ENCODE measurements at places on chromosomes 4 and X.

DNA sequence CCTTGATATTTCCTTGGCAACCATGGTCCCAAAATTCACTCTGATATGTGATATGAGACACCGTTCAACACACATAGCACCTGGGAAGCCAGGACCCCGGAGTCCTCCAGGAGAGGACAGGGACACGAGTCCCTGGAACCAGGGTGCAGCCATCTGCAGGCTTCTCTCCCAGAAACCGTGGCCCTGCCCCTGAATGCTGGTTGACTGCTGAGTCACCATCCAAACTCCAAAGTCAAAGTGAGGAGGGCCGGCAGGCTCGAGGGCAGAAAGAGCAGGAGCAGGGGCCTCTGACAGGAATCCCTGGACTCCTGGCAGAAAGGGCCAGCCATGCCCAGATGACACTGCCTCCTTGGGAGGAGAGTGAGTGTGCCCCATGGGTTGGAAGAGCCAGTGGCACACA is 6.9 kb upstream of the PNMA6A start:
- no peak for DNase-seq

DNA sequence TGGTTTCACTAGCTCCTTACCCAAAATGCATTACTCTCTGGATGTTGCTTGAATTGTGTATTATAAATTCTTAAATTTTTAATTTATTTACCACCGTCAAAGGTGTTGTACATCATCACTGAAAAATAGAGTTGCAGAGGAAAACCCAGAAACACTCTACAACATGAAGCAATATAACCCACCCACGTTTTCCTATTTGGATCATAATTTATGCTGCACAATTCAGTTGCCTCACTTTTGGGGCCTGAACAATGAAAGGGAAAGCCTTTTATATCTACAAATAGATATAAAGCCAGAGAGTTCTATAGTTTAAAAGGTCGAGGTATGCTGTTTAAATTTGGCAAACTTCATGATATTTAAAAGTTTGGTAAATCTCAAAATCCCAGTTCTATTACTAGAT is 115.4 kb downstream of the MGST2 start:
- DNase-seq: no peak

DNA sequence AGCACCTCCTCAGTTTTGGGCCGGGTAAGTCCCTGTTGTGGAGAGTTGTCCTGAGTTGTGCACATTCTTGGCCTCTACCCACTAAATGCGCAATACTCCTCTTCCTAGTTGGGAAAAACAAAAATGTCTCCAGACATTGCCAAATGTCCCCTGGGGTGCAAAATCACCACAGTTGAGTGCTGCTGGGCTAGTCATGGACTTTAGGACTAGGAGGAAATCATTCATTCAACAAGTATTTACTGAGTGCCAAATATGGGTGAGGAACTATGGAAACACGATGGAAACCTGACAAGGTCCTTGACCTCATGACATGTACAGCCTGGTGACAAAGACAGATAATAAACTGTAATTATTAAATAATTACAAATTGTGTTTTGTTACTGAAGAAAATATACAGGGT is 71.6 kb downstream of the STX18 start:
- DNase-seq: no peak

GRCh38 chr4:118703118-118703517 is 17.9 kb downstream of the METTL14 start:
- no peak for DNase-seq

- DNase-seq: no peak
Observed at GRCh38 chrX:26653050-26653449, 437.1 kb downstream of the MAGEB5 start.

DNA sequence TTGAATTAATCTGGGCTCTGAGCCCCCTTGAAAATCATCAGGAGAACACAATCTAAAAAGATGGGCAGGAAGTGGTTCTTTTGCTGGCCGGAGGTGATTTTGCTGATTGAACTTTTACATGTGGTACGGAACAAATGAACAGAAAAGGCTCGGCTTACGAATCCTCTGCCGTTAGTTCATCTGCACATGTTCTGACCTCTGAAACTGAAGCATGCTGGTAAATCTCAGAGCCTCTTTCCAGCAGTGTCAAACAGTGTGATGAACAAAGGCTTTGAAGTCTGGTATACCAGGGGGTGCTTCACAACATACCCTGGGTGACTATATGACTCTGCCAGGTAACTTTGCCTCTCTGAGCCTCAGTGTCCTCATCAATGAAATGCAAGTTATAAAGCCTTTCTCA is 194.2 kb upstream of the C1QTNF7 start:
- DNase-seq: peak; percentile 12

Data from CD4-positive, alpha-beta T cell treated with Interleukin-10 for 1 hour (primary cell).